ENCODE measurements at places on chromosomes 2 and 18. TPM values are rescaled to one million over a fixed set of nuclear protein-coding genes. Genes with fewer than 3 reads are reported as not detected.

GRCh38 chr2:106868275-106868674, 17.7 kb downstream of the ST6GAL2 start:
- peak; percentile 38 for DNase-seq

- no peak for DNase-seq
These were observed 13.8 kb upstream of the KCNS3 start for GRCh38 chr2:17864676-17865075.

GRCh38 chr18:34661464-34662087, 48.5 kb upstream of the DTNA start:
- DNase-seq, result no peak

- DNase-seq, result no peak
These were observed 28.1 kb upstream of the THOC1 start for GRCh38 chr18:295756-296490.

DNA sequence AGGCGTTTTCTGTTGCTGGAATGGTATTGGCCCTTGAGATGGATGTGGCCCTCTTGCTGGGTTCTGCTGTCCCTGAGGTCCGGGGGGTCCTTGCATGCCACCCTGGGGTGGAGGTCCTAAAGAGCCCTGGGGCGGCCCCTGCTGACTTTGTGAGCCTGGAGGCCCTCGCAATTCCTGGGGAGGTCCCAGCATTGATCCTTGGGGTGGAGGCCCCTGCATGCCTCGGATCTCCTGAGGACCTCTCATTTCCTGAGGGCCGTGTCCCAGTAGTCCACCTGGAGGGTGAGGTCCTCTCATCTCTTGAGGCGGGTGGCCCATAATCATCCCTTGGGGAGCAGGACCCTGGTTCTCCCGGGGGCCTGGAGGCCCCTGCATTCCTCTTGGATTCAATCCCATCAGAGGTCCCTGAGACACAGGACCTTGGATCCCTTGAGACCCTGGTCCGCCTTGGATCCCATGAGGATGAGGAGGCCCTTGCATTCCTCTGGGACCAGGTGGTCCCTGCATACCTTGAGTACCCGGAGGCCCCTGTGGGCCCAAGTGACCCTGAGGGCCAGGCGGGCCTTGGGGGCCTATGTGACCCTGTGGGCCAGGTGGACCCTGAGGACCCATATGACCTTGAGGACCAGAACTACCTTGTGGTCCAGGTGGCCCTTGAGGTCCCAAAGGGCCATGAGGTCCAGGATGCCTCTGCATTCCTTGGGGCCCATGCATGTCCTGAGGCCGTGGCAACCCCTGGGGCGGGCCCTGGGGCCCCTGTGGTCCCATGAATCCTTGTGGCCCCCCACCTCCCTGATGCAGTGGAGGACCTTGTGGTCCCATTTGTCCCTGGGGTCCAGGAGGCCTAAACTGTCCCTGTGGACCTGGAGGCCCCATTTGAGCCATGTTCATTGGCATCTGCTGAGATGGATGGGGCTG, 18.3 kb downstream of the SFT2D3 start:
- DNase-seq, result no peak

DNA sequence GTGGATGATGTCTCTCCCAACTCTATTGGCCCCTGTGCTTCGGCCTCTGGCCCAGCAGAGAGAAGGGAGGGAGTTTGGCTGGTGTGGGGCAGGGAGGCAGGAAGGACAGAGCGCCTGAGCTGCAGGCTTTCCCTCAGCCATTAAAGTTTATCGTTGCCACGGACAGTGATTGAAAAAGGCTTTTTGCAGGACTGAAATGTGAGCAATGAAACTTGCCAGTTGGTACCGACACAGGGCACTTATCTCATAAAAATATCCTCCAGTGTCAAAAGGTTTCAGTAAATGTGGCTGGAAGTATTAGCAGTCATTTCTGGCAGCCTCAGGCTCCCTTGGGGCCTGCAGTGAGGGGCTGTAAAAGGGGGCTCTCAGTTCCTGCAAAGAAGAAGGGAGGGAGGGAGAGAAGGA, 169.2 kb downstream of the GLI2 start:
- DNase-seq, result no peak

DNA sequence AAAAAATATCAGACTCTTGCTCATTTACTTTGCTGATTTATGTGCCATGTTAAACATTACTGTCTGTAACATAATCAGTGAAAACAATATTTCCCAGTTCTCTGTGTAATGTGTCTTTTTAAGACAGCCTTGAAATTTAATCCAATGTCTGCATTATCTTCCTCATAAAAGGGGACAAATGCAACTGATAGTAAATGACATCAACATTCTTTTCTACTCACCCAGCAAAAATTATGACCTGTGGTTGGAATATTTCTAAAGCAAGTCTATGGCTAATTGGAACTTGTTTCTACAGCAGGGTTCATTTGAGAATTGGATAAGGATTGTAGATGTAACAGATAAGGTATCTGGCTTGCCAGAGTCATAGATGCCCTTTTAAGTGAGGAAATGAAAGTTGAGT, 34.8 kb downstream of the C1D start:
- no peak for DNase-seq

DNA sequence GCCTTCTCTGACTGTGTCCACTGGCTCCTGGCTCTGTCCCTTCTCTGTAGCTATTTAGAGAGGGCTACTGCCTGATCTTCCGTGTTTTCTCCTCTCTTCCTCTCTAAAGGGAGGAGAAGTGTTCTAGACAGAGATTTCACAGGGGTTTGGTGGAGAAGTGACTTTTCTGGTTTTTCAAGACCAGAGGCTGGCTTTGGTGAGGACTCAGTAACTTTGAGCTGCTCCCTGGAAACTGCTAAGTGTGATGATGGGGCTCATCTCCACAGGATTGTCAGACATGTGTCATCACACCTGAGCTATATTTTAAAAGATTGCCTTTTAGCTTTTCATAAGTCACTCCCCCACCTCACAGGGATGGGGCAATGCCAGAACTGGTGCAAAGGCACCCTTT, 6.2 kb downstream of the MAL start:
- no peak for DNase-seq

DNA sequence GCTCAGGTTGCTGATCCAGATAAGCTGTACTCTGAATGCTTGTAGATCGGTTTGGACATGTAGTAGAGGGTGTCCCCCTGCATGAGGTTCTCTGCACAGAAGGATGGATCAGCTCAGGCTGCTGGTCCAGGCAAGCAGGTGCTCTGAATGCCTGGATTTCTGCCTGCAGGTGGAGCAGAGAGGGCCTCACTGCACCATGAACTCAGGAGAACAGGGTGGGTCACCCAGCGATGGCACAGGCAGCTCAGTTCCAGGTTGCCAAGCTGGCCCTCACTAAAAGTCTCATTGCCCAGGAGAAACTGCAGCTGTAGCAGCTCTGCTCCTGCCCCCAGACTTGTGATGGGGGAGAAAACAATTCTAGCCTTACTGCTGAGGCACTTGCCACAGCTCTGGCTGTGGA, 491.8 kb downstream of the XIRP2 start:
- no peak for DNase-seq

- DNase-seq, result no peak
These were observed 18.4 kb upstream of the TMEM17 start for GRCh38 chr2:62524293-62524941.

- DNase-seq, result no peak
These were observed 24.5 kb downstream of the KCNF1 start for GRCh38 chr2:10935953-10936942.

DNA sequence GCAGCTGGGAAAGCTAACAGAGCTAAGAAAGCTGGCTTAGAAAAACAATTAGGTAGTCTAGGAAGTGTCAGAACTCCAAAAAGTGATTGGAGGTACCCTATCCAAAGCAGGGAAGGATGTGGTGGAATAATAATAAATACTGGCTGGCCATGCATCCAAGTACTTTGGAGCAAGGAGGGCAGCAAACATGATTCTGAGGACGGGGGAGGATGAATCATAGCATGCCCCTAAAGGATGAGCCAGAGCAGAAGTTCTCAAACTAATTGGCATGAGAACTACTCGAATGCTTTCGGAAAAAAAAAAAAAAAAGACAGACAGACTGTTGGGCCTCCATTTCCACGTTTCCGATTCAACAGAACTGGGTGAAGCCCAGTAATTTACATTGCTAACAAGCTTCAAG, 2.4 kb downstream of the CWC22 start:
- DNase-seq, result no peak

DNA sequence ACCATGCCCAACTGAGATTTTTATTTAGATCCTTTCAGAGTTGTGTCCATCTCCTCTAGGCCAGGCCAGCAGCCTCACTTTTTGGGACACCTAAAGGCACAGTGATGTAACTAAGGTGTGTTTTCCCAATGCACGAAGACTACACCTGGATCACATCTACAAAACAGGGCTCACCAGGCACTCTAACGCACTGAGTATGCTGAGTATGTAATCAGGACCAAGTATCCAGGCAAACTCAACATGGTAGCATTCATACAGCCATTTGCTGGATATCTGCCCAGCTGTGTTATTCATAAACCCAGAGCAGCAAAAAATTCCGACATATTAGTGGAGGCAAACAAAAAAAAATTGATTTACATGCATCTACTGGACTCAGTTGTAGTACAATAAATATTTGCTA, 33.8 kb downstream of the LPIN2 start:
- no peak for DNase-seq

DNA sequence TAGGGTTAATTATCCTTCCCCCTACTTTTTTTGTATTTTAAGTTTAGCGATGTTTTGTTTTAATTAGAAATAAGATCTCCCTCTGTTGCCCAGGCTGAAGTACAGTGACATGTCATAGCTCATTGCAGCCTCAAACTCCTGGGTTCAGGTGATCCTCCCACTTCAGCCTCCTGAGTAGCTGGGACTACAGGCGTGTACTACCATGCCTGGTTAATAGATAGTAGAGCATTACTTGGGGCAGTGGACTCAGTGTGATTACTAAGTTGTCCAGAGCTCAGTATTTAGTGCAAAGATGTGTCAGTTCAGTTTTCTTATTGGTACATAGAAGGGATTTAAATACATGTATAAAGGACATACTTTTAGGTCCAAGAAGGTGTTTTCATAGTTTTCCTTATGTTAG, 9.5 kb upstream of the ADGRF3 start:
- DNase-seq, result no peak

- no peak for DNase-seq
These were observed 306.0 kb upstream of the COL3A1 start for GRCh38 chr2:188668017-188668680.

- DNase-seq, result no peak
These were observed 262.2 kb downstream of the HDAC4 start for GRCh38 chr2:239138610-239139009.

DNA sequence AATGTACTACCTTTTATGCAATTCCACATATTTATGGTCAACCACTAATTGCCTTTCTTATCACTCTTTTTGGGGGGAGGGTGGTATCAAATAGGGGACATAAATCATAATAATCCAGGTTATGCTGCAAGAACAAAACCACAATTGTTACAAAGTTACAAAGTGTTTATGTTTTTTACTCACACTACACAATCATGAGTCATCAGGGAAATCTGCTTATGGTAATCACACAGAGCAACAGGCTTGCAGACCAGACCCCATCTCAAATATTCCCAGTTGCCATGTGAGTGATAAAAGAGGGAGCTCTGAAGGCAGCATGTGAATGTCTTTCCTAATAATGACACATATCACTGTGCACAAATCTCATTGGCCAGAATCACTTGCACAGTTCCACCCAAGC, 304.7 kb upstream of the TMEFF2 start:
- DNase-seq, result no peak

- DNase-seq, result peak; percentile 98
These were observed 392.4 kb downstream of the ALK start for GRCh38 chr2:29528891-29529520.

DNA sequence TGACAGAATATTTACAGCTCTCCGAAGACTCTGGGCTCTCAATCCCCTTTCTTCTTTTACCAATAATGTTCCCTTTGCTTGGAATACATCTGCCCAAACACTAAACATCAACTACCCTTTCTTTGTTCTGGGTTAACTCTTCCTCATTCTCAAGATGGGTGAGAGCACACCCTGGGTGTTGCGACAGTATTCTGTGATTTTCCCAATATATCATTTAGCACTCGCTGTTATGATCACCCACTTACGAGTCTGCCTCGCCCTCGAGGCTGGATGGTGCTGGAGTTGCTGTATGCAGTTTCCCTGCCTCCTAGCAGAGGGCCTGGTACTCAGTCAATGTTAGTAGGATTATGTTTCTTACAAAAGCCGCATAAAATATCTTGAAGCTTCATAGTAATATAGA, 93.2 kb downstream of the SOCS6 start:
- no peak for DNase-seq

GRCh38 chr2:75562513-75562864, 1.8 kb upstream of the EVA1A start:
- DNase-seq, result no peak

- DNase-seq, result no peak
These were observed 1030.1 kb upstream of the POU3F3 start for GRCh38 chr2:103823847-103824246.

DNA sequence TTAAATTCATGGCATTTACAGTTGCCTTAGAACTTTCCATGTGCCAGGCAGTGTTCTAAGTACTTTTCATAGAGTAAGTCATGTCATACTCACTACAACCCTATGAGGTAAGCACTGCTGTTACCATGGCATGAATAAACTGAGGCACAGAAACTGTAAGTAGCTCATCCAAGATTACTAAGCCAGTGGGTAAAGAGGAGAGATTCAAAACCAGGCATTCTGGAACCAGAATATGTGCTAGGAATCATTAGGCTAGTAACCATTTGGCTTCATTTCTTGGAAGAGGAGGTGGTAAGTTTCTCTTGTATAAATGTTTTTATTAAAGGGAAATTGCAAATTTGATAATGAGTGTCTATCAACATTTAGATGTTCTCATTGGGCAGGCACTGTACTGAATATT, 35.1 kb downstream of the SOX11 start:
- DNase-seq, result no peak

DNA sequence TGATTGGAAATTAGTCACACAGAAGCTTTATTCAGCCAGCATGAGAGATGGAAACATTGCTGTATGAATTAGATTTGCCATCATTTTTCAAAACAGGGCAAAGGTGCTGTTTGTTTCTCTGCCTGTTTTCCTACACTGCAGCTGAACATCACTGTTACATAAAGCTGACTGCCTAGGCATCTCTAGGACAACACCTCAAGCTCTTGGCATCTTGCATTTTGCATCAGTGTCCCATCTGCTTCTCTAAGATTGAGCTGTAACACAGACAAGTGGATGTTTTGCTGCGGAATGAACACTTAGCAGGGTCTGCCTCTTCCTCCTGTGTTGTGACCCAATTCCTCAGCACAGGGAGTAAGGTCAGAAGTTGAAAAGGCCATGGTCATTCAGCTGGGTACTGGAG, 4.9 kb downstream of the CCT7 start:
- no peak for DNase-seq

The NYAP2 gene
- total RNA-seq, result 0.69 TPM

The NPPC gene
- 8.5 TPM for total RNA-seq

The ALK gene
- 56.4 TPM for total RNA-seq

The NIFK gene
- 115 TPM for total RNA-seq

The MARCHF4 gene
- not detected for total RNA-seq

The REG3A gene
- total RNA-seq, result not detected

The TNS1 gene
- 3.0 TPM for total RNA-seq

The SH2D6 gene
- 0.77 TPM for total RNA-seq

The WDR33 gene
- total RNA-seq, result 52.8 TPM

The VAMP8 gene
- 51.3 TPM for total RNA-seq

The GPR75 gene
- total RNA-seq, result 4.5 TPM

The GKN1 gene
- not detected for total RNA-seq

The CREG2 gene
- total RNA-seq, result 0.04 TPM

The STARD6 gene
- not detected for total RNA-seq

The DSG1 gene
- total RNA-seq, result not detected

The HOXD9 gene
- total RNA-seq, result 4.4 TPM

The CNTNAP5 gene
- total RNA-seq, result not detected

The NR4A2 gene
- 0.51 TPM for total RNA-seq

All from SJCRH30 (cell line).